Myocyte (in vitro differentiated cells): ENCODE measurements at places on chromosomes 3 and 15. TPM values are rescaled to one million over a fixed set of nuclear protein-coding genes. Genes with fewer than 3 reads are reported as not detected.

DNA sequence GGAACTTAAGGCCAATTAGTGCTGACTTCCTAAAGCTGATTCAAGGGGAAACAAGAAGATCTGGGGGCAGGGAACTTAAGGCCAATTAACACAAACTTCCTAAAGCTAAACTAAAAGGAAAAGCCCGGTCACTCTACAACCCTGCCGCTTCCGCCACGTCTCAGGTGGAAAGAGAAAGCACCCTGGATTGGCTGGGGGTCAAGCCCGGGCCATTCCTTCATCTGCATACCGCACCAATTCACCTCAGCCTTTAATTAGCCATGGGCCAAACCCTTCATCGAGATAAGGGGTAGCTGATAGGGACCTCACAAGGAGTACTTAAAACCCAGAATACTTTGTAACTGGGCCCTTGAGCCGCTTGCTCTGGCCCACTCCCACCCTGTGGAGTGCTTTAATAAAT, 14.4 kb downstream of the TMPRSS7 start:
- no peak for DNase-seq

GRCh38 chr3:18077128-18077840, 334.9 kb upstream of the TBC1D5 start:
- DNase-seq = no peak

Gene CPA3
- total RNA-seq = 1.3 and 1.6 TPM in 2 replicates

- DNase-seq = no peak
Observed at GRCh38 chr3:194458131-194458530, 28.7 kb downstream of the ATP13A3 start.

DNA sequence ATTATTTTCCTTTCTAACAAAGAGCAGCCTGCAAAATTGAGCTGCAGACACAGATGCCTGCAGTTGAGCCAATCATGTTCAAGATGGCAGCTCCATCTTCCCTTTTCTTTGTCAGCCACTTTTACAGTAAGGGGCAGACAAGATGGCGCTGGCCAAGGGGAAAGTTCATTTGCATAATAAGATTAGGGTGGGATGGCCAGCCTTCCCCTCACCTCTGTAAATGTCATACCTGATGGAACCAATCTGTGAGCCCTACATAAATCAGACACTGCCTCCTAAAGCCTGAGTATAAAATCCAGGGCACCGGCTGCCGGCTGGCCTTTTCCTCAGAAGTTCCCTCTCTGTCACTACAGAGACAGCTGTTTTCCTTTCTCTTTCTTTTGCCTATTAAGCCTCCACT, 15.8 kb downstream of the PATL2 start:
- DNase-seq = no peak

- DNase-seq = peak; percentile 9
Observed at GRCh38 chr3:109806929-109807328, 469.6 kb upstream of the DPPA4 start.

Gene GP5
- total RNA-seq = 0.31 TPM in 1 of 2 replicates, not detected in the other

- DNase-seq = no peak
Observed at GRCh38 chr15:70261083-70261482, 163.4 kb upstream of the TLE3 start.

Gene PLAAT1
- not detected in 2 replicates for total RNA-seq

GRCh38 chr3:8416965-8417364, 84.7 kb upstream of the LMCD1 start:
- DNase-seq = peak; percentile 17

Gene CCR8
- not detected in 2 replicates for total RNA-seq

DNA sequence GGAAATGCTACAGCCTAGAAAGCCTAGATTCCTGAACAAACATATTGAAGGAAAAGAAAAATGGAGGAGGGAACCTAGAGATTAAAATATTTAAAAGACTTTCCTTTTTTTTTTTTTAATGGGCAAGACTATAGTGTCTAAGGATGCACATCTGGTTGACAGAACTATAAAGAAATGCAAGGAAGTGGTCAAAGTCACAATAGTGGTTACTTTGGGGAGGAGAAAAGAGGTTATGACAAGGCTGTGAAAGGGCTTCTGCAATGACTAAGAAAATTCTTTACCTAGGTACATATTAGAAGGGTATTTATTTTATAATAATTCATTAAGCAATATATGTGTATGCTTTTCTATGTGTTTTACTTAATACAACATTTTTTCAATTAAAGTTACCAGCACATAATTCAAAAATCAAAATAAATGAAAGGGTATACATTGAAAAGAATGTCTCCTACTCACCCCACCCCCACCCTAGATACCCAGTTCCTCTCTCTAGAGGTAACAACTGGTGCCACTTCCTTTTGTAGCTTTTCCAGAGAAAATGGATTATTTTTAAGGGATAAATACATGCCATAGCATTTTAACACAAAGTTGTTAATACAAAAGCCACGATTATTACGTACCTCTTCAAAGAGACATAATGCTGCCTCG, 70.1 kb downstream of the HERC1 start:
- no peak for DNase-seq

DNA sequence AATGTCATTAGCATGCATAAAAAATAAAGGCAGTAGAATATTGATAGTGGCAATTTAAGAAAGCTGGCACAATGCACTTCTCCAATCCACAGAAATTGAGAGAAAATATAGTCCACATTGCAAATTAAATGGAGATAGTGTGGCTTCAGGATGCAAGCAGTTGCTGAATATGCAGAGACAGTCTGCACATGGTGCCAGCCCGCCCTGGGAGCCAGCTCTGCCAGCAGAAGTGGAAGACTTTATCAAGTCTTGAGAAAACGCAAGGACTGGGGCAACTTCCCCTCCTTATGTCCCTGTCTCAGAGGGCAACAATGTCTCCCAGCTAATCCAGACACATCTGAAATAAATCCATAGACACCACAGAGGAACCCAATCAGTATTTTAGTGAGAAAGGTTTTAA, 57.2 kb downstream of the MB21D2 start:
- no peak for DNase-seq
